ENCODE measurements at places on chromosomes 13 and 19.

- no peak for DNase-seq
These were observed 167.3 kb downstream of the USP12 start for GRCh38 chr13:27004326-27004725.

- peak; percentile 70 for DNase-seq
These were observed 6.3 kb downstream of the PLEKHF1 start for GRCh38 chr19:29671393-29672160.

DNA sequence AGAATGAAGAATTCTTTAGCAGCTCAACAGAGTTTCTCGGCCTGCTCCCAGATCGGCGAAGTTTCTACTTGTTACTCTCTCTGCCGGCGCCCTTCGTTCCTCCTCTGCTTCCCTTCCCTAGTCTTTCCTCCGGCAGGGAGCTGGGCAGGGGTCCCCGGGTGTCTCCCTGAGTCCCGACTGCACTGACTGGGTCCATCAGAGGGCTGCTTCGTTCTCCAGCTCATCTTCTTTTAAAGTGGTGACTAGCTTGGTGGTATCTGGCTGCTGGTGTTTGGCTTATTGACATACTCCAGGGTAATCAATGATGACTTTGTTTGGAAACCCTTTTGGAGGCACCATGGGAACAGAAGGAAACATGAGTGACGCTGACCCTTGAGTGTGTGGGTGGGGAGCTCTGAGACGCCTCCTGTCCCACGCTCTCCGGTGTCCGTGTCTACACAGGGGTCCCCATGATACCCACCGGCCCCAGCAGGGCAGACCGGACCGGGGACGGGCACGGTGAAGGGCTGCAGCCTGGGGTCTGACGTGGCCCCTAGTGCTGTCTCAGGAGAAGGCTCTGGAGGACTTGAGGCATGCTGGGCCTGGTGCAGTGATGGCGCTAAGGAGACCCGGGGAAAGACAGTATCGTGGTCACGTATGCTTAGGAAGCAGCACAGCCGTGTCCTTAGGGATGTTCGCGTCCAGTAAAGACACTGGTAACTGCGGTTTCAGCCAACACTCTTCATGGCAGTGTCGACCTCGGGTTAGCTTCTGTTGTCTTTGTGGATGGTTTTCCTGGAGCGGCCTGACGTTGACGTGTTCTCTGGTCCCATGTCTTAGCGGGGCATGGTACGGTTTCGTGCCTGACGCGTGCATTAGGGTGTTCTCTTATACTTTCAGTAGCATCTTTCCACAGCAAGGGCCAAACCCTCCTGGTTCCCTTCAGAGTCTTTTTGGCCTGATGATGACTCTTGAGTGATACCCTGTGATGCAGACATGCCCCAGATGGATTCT is 23.8 kb downstream of the NAXD start:
- DNase-seq, result no peak

DNA sequence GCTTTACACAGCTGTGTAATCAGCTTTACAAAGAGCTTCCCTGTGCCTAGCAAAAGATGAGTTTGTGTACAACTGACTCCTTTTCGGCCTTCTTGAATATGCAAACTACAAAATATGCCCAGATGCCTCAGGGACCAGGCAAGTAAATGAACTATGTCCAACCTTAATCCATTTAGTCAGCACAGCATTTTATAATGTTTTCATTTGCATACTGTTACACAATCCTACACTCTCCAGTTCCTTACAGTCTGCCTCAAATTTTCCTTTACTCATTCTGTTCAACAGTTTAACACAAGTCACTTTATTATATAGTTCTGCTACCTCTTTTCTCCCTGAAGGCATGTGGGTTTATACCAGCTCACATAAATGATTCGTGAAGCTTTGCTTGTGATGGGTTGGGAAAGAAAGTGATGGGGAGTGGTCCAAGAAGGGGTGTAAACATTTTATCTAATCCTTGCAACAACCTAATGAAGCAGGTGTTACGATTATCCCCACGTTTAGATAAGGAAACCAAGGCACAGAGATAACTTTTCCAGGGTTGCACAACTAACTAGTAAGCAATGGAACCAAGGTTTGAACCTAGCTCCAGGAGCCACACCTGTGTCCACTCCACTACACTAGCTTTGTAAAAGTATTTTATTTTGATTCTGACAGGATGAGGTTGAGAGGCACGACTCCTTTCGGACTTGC is 3.3 kb upstream of the USP12 start:
- no peak for DNase-seq

- DNase-seq, result no peak
These were observed 12.1 kb downstream of the IGFL1 start for GRCh38 chr19:46241626-46242025.

All from activated CD8-positive, alpha-beta memory T cell treated with anti-CD3 and anti-CD28 coated beads for 1 hour (primary cell).